ENCODE measurements at places on chromosomes 11 and 22.
A peak's percentile ranks its signal among the peaks of the same experiment; 100 is the strongest.

GRCh38 chr11:100072131-100072530 lies 615.0 kb upstream of the ARHGAP42 start:
- DNase-seq, result no peak

DNA sequence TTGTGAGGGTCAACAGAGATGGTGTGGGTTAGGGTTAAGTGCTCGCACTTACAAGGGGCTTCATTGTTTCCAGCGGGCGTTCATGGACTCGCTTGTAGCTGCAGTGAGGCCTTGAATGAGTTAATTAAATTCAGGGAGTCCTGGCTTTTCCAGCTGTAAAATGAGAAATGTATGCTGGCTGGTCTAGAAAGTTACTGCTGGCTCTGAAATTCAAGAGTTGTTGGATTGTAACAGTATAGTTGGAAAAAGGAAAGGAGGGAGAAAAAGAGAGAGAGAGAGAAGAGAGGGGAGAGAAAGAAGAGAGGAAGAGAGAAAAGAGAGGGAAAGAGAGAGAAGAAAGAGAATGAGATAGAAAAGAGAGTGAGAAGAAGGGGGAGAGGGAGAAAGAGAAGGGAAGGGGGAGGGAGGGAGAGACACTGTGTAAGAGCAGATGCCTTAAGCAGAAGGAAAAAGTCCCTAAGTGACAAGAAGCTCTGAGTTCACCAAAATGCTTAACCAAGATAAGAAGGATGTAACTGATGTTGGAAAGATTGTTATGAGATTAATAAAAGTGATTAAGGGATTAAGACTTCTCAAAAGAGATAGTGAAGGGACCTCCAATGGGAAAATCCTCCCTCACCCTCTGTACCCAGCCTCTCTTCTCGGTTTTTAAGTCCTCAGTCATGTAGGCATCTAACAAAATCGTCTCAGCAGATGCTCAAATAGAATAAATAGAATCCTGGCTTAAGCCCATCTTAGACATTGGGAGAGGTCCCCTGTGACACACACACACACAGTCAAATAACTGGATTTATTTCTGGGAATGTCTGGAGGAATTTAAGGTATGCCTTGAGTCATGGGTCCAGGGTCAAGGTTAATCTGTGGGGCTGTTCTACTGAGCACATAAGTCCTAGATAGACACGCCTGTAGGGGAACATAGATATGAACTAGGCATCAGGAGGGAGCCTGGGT lies 477.9 kb downstream of the MIAT start:
- DNase-seq, result no peak

DNA sequence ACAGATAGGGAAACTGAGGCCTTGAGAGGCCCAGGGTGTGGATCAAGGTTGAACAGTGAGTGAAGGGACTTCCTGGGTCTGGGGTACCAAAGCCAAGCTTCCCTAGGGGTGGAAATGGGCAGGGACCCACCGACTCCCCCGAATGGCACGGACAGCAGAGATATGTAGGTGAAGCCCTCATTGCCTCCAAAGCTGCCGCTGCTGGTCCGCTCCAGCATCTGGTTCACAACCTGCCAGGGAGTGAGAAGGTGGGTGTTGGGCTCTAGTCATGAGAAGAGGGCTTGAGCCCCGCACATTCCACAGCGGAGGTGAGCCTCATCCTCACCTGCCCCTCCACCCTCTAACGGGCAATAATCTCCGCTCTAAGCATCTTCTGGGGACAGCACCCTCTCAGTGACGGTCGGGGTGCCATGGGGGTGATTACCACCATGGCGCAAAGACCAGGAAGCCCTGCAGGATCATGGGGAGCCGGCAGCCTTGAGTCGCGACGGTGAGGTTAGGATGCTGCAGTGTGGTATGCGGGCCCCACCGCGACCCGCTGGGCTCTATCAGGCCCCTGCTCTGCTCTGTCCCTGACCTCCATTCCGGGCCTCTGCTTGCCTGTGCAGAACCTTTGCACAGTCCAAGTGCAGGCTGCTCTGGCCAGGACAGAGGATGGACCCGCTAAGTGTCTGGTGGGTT lies 10.8 kb downstream of the ALDH3B2 start:
- no peak for DNase-seq

- DNase-seq, result no peak
Measured at GRCh38 chr11:26976389-26976788, 17.5 kb upstream of the FIBIN start.

- DNase-seq, result no peak
Measured at GRCh38 chr11:65423516-65424204, 1.1 kb downstream of the NEAT1 start.

DNA sequence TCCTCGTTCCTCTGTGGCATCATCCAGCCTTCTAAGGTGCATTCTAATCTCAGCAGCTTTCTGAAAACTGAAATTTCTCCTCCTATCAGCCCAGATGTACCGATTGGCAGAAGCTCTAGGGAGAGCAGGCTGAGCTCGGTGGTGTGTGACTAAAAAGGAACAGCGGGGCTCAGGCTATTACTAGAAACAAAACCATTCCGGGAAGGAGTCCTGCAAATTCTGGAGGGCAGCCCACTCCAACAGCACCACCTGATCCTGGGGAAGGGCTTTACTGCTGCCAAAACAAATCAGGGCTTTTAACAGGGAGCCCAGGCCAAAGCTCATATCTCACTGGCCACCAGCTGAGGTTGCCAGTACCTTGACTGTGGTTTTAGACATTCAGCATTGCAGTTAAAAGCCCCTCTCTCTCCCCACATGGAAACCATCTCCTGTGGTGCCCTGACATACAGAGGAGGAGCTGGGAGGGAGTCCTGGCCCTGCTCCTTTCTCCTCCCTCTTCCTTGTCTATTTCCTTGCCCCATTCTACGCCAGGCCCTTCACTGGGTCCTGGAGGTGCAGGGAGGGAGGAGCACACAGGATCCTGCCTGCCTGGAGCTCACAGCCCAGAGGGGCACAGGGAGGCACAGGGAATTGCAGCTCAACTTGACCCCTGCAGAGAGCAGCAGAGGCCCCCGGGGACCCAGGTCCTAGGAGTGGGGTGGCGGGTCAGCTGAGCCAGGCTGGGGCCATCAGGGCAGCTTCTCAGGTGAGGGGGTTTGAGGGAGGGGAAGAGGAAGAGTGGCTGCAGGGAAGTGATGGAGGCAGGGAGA lies 889 bp downstream of the PLAAT4 start:
- DNase-seq, result no peak

- DNase-seq, result no peak
Measured at GRCh38 chr11:11701070-11701469, 79.3 kb upstream of the GALNT18 start.

DNA sequence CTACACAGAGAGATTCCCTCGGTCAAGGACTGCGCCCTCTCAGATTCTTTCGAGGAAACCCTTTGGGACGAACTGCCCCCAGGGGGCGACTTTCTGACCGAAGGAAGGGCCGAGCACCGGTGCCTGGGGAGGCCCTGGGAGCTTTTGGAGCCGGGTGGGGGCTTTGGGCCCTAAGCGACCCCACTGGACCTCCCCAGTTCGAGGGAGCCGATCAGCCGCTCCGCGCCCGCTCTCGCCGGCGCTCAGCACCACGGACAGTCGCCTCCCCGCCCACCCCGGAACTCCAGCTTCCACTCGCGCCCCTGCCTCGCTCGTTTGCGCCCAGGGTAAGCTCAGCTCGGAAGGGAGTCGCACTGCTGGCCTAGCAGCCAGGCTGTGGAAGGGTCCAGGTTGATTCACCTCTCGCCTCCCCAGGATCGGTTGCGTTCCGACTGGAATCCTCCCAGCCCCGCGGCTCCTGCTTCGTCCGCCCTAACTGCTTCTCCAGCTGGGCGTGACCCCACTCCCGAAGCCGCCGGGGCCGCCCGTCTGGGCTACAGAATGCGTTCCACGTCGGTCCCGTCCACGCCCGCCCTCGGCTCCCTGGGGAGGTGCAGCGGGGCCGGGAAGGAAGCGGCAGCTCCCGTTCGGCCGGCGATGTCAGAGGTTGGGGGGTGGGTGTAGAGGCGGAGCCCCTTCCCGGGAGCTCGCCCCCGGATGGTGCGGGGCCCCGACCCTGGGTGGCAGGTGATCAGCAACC lies 428 bp downstream of the SCN3B start:
- no peak for DNase-seq

DNA sequence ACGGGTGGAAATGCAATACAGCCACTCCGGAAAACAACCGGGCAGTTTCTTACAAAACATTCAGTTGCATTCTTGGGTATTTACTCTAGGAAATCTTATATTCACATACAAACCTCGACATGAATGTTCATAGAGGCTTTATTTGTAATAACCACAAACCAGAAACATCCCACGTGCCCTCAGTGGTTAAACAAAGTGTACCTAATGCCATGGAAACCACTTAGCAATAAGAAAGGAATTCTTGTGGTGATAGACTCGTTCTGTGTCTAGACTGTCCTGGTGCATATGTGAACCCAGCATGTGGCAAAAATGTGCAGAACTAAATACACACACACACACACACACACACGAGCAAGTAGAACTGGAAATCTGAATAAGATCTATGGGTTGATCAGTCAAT lies 1073.3 kb downstream of the TBC1D22A start:
- no peak for DNase-seq

GRCh38 chr11:67267188-67268080 lies 1.2 kb downstream of the GRK2 start:
- no peak for DNase-seq

DNA sequence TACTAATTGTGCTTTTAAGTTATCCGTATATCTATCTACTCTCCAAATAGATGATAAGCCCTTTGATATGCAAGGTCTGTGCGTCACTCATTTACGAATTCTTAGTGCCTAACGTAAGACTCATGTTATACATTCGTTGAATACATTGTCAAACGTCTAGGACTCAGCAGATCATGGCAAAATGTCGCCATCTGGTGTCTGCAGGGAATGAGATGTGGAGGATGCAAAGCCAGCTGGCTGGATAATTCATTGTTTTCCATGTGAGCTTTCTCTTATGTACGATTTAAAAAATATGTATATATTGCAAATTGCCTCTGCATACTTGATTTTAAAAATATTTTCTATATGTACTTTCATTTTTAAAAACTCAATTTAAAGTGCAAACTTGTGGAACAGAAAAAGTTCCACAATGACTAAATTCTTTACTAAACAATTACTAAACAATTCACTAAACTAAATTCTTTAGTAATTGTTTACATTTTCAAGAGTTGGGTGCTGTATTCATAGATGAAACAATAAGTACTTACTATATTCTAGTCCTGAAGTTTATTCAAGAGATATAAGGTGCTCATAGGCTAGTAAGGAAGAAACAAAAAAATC lies 33.8 kb downstream of the ZNF202 start:
- peak; percentile 19 for DNase-seq

- DNase-seq, result no peak
Measured at GRCh38 chr11:789943-790342, at the start of gene CEND1. Gene CEND1 (minus strand): TSS chr11:790090. CDS start chr11:788576, 1,514 bp downstream.

DNA sequence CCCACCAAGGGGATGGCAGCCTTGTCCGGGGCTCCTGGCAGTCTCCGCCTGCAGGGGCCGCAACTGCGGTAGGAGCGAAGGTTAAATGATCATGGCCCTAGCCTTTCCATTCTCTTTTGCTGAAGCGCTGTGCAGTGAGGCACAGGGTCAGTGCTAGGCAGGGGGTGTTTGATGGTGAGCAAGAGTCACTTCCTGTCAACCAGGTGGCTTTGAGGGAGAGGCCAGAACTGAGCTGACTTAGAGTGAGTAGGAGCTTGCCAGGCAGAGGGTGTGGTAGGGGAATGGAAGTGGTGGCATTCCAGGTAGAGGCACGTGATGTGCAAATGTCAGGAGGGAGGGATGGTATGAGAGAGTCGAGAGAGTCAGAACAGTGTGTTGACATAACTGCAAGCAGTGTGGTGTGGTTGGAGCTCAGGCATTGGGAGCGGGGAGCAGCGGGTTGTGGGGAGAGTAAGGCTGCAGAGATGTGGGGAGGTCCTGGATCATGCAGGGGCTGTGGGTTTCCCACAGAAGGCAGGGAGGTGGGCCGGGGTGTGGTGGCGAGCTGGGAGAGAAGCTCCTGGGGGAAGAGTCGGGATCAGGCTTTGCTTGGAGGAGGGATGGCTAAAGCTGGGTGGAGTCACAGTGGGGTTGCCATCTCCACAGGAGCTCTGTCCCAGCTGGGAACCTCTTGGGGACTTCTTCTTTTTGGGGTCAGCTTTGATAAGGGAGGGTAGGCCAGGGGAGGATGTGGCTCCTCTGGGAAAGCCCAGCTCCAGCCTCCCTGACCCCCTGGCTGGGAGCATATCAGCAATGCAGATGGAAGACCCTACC lies 33.3 kb downstream of the AMPD3 start:
- DNase-seq, result no peak

DNA sequence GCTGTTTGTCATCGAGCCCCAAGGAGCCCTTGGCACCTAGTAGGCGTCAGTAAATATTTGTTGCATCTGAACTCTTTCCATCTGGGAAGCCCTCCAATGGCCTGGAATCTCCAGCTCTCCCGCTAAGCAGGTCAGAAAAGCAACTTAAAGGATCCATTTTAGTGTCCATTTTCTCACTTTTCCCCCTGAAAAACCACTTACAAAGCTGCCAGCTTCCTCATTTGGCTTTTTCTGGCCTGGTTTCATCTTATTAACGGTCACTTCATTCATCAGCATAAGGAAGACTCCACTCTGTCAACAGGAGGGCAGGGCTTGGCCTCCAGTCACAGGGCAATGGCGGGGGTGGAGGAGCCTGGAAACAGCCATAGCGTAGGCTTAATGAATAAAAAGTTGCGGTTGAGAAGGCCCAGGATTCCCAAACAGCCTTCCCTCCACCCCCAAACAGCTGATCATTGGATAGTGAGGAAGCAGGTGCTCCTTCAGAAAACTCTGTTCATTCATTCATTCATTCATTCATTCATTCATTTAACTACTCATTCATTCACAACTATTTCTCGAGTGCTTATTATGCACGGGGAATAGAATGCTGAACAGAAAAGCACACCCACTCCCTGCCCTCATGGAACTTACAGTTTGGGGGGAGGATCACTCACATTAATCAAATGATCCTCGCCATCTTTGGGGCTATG lies 104.5 kb upstream of the RCN1 start:
- no peak for DNase-seq

- no peak for DNase-seq
Measured at GRCh38 chr11:8593935-8594909, at the start of gene STK33. Gene STK33 (minus strand): TSS chr11:8594228. CDS start chr11:8474905, 119,323 bp downstream.

GRCh38 chr22:38872831-38873248 lies 824 bp upstream of the CBX6 start:
- DNase-seq, result no peak
